ENCODE measurements at places on chromosomes 12 and 14.

GRCh38 chr14:91889477-91890211, 22.3 kb upstream of the TC2N start:
- no peak for DNase-seq

DNA sequence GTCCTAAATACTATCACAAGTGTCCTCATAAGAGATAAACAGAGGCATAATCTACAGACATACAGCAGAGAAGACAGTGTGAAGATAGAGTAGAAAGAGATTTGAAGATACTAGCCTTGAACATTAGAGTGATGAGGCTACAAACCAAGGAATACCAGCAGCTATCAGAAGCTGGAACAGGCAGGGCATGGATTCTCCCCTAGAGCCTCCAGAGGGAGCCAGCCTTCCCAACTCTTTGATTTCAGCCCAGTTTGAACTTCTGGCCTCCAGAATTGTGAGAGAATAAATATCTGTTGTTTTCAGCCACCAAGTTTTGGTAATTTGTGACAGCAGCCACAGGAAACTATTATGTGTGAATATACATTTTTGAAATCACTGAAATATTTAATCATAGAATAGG, 47.2 kb downstream of the CCDC91 start:
- DNase-seq, result no peak

GRCh38 chr12:49965836-49966235, 4.2 kb downstream of the AQP5 start:
- DNase-seq, result no peak

GRCh38 chr12:29149691-29150281, 708 bp downstream of the FAR2 start:
- no peak for DNase-seq

- DNase-seq, result no peak
Observed at GRCh38 chr12:123065676-123066383, 85.1 kb downstream of the PITPNM2 start.

- no peak for DNase-seq
Observed at GRCh38 chr12:22266101-22266500, 68.4 kb downstream of the ST8SIA1 start.

DNA sequence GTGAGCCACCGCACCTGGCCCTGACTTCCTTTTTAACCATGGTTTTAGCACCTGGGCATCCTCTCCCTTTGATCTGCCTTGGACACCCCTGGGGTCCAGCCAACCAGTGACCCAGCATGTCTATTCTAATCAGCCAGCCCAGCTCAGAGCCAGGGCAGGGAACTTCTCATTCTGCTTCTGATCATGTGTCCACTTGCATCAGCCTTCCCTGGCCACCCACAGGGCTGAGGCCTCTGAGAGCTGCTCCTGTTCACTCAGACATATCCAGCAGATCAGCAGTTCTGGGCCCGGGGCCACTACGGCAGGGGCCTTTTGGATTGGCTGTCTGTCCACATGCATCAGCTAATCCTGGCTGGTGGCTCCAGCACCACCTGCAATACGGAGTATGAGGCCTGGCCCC, 117.9 kb upstream of the MAP1LC3B2 start:
- no peak for DNase-seq

DNA sequence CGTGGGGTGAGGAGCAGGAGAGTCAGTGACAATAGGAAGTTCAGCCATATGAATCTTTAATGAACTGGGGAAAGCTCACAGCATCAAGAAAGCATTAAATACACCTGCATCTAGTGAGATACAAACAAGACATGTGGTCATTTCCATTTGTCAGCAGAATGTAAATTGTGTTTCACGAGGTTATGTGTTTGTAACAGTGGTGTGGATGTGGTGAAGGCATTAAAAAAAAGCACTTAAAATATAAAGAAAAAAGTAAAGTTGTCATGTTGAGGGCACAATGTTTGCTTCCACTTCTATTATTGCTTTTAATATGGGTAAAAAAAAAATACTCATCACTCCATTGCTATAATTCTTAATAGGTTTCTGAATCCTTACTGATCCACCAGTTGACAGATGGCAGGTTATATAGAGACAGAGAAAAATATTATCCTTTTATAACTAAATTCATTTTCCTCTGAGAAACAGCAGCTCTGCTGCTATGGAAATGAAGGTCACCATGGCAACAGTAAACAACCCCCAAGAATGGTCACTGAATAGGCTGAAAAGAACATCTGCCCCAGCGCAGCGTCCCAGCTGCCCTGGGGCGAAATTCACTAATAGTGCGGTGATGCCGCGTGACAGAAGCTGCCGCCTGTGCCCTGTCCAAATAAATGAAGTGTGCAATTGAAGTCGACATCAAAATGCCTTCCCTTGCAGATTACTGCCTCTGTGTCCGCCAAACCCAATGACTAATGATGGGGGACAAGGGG, 226.1 kb downstream of the FOXN3 start:
- DNase-seq, result no peak

DNA sequence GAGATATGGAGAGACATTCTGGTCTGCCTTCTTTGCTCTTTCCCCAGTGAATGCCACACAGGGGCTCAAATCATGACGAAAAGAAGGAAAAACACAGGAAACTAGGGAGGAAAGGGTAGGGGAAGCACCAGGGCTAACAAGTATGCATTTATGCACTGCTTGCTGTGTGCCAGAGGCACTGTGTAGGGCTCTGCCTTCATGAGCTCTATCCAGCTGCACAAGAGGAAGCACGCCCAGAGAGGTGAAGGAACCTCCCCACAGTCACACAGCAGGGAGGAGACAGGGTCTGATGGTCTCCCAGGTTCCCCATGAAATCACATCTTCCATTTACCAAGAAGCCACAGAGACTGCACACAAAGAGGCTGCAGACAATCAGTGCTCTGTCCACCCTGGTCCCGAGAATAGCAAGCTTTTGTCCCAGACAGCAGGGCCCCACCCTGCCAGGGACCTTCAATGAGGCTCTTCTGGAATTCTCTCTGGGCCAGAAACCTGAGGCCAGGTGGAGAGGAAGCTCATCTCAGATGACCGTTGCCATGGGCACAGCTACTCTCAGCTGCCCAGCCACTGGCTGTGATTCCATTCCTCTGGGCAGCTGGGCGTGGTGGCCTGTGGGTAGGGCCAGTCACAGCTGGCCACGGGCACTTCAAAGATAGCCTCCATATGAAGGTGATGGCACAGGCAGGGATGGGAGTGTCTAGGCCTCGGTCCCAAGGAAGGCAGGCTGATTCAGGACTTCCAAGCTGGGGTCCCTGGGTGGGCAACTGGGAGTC, 7.3 kb upstream of the TRPV4 start:
- DNase-seq, result no peak

GRCh38 chr12:112165624-112166023, 40.3 kb downstream of the TRAFD1 start:
- DNase-seq, result no peak

DNA sequence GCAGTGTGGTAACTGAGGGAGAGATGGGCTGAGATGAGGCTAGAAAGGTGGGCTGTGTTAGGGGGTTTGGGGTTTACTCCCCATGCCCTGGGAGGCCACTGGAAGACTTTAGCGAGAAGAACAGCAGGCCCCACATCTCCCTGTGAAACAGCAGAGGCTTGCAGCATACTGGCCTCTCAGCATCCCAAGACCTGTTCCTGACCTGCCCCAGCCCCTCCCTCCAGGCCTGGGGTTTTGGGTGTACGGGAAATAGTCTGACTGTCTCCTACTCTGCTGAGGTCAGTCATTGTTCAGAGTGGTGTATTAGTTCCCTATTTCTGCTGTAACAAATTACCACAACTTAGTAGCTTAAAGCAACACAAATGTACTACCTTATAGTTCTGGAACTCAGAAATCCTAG, 103.5 kb upstream of the HIF1A start:
- DNase-seq, result no peak

DNA sequence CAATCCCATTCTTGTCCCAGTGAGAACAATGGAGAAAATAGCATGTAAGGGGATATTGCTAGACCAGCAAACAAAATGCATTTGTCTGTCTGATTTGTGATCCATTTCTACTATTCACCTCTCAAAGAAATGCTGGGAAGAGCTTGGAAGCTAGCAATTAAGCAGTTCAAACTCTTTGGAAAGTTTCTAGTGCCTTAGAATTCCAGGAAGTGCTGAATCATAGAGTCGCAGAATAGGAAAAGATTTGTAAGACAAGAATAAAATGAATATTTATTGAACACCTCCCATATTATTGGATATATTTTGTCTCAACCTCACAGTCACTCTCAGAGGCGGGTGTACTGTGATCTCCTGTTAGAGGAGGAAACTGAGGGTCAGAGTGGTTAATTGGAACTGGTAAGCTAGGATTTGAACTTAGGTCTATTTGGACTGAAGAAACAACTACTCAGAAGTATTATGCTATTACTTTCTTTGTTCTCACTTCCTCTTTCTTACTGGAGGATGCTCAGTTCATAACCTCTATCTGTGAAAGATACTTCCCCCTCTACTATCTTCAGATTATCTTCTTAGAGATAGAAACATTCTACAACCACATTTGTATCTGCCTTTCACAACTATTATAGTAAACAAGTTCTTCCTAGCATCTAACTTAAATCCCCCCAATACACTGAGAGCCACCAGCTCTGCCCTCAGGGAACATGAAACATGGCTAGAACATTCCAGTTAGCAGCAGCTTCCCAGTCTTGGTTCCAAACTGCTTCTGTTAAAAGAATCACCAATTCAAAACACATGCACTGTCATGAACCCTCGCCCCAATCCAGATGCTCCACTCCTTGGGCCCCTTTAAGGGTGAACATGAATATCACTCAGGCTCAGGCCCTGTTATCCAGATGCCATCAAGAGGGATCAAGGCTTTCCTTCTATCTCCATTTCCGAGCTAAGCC, 64.2 kb downstream of the DRAM1 start:
- no peak for DNase-seq

GRCh38 chr14:44798386-44799242, 163.1 kb downstream of the KLHL28 start:
- no peak for DNase-seq

- DNase-seq, result no peak
Observed at GRCh38 chr12:89439941-89440340, 84.7 kb downstream of the GALNT4 start.

Measured in stimulated activated CD4-positive, alpha-beta T cell treated with anti-CD3 and anti-CD28 coated beads, Interleukin-15, amount 100 ng/mL, for 1 hour (primary cell).